ENCODE measurements at places on chromosomes 12 and 14.

DNA sequence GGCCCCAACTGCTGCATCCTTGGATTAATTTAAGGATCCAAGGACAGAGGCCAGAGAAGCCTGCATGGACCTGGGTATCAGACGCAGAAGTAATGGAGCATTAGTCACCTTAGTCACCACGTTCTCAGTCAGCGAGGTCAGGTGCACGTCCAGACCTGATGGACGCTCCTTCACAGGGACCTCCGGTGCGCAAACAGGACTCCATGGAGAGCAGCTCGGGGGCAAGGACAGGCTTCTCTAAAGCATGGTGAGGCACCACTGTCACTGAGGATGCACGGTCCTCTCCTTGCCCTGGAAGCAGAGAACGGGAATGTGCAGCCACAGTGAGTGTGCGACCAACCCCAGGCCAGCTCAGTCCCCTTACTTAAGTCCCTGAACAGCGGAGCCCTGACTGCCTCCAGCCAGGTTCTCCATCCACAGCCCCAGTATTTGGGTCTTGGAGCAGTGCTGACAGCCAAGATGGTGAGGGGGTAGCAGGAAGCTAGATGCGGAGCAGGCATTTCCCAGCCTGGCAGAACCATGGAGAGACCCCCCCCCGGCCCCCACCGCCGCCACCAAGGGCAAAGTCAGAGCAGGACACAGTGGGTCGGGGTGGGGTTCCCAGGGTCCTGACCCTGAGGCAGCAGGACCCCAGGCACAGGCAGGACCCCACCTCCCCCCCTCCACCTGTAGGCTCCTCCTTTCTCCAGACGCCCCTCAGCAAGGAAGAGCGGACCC is 253.4 kb upstream of the SFSWAP start:
- no peak for DNase-seq

DNA sequence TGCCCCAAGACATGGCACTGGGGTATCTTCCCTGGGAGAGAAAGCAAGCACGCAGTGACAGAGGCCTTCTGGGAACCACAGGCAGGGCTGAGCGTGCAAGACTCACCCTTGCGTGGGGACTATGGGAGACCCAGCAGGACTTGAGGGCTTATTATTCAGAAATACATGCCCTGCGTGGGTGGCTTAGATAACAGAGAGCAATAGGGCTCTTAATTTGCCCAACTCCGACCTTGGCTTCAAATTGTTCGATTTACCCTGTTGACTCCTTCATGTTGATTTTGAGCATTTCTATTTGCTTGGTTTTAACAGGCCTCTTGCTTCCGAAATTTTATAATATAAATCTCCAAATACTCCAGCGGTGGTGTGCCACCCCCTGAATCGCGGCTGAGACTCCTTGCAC is 5.1 kb upstream of the SERPINA1 start:
- DNase-seq, result no peak

GRCh38 chr14:51652168-51653078 is 713 bp downstream of the FRMD6 start:
- DNase-seq, result peak; percentile 51

DNA sequence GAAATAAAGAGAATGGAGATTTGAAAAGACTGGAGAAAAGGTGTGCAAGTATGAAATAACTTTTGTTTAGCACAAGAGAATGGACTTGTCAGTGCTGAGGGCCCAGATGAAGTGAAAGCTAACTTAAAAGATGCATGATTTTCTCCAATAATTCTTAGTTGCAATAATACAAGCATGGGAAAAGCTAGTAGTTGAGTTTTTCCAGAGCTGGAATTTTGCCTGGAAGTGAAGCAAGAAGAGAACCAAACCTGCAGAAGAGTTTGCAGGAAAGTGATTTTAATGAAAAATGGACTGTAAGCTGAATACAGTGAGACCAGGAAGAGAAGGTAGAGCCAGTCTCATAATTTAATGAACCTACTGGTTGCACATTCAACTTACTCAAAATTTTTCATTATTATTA is 69.3 kb upstream of the FSCB start:
- no peak for DNase-seq

- no peak for DNase-seq
These were observed 116.5 kb downstream of the RFLNA start for GRCh38 chr12:124411281-124411878.

DNA sequence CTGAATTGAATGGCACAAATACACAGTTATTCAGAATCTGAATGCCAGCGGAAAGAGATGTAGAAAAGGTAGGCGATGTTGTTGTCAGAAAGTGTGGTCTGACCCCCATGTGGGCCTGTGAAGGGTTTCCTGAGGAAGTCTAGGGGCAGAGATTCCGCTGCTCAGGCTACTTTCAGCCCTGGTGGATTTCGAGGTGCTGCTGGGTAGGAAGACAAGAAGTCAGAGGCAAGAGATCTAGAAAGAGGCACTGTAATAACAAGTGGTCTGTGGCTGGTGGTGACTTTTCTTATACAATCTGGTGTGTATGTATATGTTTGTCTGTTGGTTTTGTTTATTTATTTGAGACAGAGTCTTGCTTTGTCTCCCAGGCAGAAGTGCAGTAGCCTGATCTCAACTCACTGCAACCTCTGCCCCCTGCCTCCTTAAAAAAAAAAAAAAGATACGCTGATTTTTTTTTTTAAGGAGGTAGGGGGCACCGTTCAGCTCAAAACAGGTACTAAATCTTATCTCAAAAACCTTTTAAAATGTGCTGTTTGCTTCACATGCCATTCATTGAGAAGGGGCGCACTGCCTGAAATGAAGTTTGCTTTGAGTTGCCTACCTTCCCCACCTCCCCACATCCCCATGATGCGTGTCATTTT is 27.1 kb upstream of the MANSC4 start:
- no peak for DNase-seq

DNA sequence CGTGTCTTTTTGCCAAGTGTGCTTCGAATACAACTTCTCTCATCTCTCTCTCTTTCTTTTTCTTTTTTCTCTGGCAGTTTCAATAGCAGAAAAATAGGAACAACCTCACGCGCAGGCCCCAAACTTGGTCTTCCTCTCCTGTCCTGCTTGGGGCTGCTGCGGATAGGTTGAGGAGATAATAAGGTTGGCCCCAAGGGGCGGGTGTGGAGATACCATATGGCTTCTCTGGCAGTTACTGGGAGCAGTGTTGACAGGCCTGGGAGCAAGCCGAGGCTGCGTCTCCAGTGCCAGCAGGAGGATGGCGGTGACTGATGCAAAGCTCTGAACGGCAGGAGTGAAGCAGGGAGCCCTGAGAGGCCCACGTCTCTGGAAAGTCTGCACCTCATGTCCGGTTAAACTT is 89.5 kb upstream of the MANSC4 start:
- no peak for DNase-seq
